ENCODE measurements at places on chromosomes 11 and 22.

GRCh38 chr11:12141283-12141682 is 30.9 kb downstream of the MICAL2 start:
- DNase-seq = no peak

DNA sequence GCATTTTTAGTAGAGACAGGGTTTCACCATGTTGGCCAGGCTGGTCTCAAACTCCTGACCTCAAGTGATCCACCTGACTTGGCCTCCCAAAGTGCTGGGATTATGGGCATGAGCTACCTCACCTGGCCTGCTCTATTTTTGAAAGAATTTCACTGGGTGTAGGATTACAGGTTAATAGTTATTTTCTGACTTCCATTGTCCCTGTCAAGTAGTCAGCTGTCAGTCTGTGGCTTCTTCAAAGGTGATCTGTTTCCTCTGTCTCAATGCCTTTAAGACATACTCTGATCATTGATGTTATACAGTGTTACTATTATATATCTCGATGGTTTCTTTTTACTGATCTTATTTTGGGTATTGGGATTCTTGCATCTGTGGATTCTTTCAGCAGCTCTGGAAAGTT is 10.1 kb upstream of the EXT2 start:
- DNase-seq = no peak

DNA sequence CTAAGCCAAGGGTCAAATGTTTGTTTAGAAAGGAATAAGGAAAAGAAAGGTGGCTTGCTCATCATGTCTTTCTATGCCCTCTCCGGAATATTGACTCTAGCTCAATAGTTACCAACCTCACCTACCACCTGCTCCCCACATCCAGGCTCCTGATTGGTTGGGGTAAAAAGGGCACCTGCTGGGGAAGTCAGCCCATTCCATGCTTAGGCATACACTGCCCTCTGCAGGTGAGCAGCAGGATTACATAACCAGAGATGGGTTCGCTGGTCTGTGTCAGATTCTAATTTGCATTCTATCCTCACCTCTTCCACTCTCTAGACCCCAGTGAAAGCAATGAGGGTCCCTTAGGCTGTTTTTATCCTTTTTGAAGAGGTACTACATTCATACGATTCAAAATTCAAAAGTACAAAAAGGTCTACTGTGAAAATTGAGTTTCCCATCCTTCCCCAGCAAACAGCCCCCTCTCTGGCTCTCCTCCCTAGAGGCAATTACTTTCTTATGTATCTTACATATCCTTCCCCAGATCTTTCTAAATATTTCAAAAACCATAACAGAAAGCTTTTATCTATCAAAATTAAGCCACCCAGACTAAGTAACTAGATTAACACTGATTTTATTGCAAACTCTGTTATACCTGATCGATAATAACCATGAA is 98.0 kb upstream of the ASPHD2 start:
- DNase-seq = no peak

DNA sequence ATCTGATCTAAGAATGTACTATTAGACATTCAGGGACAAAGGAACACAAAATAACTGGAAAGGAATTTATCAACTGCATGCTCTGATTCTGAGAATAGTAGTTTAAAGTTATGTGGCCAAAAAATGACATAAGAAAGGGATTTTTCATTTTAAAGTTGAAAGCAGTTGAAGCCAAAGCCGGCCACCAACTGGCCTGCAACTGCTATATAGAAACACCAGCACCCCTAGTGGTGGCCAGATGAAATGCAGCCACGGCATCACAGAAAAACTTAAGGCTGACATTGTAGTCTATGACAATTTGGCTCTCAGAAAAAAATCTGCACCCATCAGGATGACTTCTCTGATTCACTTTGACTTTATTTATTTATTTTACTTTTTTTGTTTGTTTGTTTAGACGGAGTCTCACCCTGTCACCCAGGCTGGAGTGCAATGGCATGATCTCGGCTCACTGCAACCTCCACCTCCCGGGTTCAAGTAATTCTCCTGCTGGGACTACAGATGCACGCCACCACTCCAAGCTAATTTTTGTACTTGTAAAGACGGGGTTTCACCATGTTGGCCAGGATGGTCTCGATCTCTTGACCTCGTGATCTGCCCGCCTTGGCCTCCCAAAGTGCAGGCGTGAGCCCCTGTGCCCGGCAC is 59.2 kb downstream of the SLC35F2 start:
- peak; percentile 31 for DNase-seq

DNA sequence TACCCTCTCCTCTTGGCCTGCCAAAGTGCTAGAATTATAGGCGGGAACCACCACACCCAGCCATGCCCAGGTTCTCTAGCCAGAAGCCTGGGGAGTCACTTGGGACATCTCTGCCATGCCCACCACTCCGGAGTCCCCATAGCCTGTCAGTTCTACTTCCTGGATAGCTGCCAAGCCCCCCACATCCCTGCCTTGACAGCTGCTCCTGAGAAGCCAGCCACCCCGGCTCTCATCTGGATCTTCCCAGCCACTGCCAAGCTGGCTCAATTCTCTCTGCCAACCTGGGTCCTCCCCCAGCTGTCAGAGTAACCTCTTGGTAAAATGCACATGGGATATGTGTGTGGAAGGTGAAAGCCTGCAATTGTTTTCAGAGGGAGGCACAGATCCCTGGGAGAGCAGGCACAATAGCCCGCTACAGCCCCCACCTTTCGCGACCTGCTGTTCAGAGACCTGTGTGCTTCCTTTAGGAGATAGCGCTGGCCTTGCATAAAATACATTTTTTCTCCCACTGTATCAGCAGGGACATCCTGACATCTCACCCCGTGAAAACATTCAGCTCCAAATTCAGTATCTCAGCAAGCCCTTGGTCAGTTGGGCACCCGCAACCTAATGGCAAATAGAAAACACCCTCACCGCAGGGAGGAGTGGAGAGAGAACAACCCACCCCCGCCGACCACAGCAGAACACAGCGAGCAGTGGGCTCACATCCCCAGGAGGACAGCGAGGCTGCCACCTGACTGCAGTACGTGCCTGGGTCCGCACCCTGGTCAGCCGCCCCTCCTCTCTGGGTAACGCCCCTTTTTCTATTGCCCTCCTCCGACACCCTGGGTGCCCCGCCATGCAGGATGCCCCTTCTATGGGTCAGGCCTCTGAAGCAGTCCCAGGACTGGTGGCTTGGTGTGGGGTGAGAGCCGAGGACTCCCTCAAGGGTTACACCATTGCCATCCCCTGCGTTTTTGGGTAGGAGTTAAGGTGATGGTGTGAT is 1342.2 kb downstream of the BRD1 start:
- no peak for DNase-seq

GRCh38 chr11:56296898-56297297 is 4.8 kb upstream of the OR8H1 start:
- DNase-seq = no peak

DNA sequence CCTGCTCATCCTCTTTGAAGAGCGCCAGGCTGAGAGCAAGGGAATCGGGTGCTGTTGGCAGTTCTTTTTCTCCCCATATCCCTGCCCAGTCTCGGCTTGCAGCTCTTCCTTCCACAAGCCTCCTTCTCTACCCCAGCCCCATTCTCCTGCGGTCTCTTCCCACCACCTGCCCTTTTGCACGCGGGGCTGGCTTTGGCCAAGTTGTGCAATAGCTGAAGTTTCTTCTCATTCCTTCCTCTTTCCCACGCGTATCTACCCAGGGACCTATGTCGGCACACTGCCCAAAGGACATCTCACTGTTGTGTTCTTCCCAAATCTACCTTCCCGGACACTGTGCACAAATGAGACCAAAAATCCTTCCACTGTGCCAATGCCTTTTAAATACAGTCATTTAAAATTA is 22.3 kb upstream of the HTR3A start:
- no peak for DNase-seq

DNA sequence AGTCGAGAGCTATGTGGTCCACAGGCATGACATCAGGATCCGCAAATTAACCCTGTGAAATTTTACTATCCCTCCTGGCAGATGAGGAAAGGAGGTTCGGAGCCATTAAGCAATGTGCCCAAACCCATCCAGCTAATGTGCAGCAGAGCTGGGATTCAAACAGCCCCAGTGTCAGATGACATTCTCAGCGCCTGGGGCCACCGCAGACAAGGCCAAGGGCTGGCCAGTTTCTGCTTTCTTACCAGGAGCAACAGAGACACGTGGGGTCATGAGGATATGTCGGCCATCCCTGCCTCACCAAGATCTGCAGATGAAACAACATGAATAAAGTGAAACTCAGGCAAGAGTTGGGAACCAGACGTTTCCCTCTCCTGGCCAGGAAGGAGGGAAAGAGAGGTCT is 110.2 kb downstream of the TENM4 start:
- DNase-seq = no peak

- DNase-seq = peak; percentile 99
Measured at GRCh38 chr22:18001040-18001893, 23.1 kb downstream of the MICAL3 start.

All from fibroblast of skin of left quadriceps (primary cell).